ENCODE measurements at places on chromosomes 6 and 20. TPM values are rescaled to one million over a fixed set of nuclear protein-coding genes. Genes with fewer than 3 reads are reported as not detected.

GRCh38 chr6:120348926-120349325 lies 985.4 kb downstream of the TBC1D32 start:
- no peak for DNase-seq

GRCh38 chr6:155075930-155076695 lies 81.0 kb downstream of the TIAM2 start:
- no peak for DNase-seq

DNA sequence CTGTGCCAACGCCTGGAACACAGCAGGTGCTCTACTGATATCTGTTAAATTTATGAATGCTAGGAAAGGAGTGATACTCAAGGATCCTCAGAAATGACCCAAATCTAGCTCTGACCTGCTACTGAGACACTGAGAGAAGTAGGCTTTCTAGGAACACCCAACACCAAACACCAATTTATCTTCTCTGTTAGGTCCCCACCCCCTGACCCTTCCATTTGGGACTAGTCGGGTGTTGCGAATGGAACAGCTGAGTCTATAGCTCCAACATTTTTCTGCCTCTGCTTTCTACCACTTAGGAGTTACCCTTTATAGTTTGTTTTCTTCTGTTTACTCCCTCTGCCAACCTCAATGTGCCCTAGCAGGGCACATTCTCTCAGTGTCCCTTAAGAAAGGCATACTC lies 24.0 kb downstream of the CPNE1 start:
- DNase-seq: no peak

DNA sequence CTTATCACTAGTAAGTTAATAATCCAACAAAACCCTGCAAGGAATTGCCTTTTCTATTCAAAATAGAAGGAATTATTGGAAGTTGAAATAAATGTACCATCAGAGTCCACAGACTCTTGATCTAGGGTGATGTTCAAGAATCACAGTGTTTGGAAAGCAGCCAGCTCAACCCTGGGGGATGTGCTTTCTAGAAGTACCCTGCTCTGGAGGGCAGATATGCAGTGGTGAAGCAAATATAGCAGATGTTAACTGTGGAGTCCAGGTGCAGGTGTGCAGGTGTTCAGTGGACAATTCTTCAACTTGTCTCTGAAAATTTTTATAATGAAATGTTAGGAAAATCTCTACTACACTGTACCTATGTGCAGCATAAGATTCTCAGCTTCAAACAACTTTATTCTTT lies 9.1 kb upstream of the INSM1 start:
- no peak for DNase-seq

- no peak for DNase-seq
Measured at GRCh38 chr6:141415896-141416295, 716.8 kb upstream of the GJE1 start.

DNA sequence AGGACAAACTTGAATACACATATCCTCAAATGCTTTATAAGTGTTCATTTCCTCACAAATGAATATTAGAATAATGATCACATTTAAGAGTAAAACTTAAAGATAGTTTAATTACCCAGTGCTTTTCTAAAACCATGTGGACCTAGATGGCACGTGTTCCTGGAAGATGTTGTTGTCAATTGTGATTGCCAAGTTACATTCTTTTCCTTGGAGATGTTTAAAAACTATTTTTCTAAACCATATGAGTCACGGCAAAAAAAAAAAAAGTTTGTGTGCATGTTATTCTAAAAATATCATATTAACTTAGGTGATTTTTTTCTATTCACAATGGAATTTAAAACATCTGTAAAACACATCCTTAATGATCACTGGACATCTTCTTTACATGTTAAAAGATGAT lies 51.1 kb downstream of the RCAN2 start:
- no peak for DNase-seq

DNA sequence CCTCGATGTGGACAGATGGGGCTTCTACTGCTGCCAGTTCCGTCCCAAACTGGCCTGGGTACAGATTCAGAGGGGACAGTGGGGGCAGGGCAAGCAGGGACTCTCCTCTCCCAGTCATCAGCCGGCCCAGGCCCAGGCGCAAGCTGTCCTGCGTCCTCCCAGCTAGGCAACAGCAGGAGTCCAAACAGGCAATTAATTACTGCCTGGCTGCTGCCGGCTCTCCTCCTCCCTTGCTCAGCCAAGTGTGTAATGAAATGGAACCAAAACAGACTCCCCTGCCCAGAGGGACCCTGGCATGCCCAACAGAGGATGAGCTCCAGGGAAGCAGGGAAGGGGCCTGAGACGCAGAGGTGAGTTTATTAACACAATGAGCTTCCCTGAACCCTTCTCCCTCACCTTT lies 17.8 kb upstream of the SLC32A1 start:
- DNase-seq: no peak

DNA sequence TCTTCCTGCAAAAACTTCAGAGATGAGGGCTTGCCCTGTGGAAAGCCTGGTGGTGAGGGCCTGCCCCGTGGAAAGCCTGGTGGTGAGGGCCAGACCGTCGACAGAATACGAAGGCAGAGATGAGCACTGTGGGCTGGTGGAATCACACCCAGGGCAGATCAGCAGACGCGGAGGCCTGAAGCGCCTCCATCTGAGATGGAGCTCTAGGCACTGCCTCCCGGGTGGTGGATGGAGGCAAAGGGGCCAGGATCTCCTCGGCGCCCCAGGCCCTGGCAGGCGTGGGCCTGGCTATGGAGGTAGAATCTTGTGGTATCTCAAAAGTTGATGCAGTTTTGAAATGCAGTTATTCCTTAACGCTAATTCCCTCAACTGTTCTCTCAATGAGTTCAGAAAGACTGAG lies 104.8 kb downstream of the PSMB1 start:
- DNase-seq: no peak

DNA sequence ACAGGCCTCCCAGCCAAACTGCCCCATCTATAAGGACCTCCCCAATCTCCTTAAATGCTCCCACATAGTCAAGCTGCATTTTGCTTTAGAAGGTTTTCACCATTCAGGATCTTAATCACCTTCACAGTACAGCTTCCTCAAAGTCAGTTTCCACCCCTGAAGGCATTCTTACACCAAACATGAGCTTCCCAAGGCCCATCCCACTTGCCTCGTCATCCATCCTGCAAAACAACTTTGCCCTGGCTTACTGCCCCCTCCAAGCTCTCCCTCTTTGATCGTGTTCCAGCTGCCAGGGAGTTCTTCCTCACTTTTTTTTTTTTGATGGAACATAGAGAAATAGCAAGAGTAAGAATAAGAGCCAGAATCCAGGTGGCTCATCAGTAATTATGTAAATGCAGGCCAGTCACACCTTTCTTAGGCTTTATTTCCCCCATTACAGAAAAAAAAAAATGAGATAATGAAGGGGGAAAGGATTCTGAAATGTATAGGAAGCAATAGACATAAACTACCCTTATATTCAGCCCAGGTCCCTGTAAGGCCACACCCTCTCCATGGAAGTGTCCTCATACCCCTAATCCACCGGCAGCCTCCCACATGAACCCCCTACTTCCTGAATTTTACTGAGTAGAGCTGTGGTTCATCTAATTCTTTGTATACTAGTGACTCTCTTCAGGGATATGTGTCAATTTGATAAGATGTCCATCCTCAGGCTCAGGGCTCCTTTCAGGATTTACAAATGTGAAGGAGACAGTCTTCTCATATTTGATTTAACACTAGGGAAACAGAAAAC lies 12.7 kb downstream of the TRIM27 start:
- no peak for DNase-seq

DNA sequence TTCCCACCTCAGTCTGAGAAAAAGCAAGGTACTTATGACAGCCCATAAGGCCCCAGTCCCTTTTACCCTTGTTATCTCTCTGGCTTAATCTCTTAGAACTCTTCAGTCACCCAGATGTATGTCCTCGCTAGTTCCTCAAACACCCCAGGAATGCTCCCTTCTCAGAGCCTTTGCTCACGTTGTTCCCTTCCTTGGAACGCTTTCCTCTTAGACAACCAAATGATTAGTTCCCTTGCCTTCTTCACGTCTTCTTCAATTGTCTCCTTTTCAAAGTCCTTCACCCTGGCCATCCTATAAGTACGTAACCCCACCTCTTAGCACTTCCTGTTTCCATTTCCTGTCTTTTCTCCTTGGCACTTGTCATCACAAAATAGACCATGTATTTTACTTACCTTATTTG lies 1.1 kb upstream of the APOBEC2 start:
- no peak for DNase-seq

- no peak for DNase-seq
Measured at GRCh38 chr6:72820906-72821305, 199.0 kb downstream of the KCNQ5 start.

- no peak for DNase-seq
Measured at GRCh38 chr20:44264287-44264686, 17.2 kb downstream of the GDAP1L1 start.

DNA sequence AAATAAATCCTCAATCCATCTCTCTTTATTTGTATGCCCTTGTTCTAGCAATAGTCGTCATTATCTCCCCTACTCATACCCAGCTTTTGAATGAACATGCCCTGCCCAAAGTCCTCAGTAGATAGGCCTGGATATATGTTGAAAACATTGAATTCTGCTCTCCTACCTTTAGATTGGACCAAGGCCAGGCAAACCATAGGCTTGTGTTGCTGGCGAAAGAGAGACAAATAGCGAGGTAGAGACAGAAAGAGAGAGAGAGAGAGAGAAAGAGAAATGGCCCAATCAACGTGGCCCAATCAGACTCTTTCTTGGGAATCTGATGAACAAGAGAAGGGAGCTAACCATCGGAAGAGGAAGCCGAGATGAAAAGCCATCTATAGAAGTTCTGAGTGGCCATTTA lies 45.2 kb downstream of the NEDD9 start:
- DNase-seq: no peak

- no peak for DNase-seq
Measured at GRCh38 chr6:43717822-43718221, 30.2 kb upstream of the MRPS18A start.

CST2 gene
- not detected for total RNA-seq

PAK5 gene
- total RNA-seq: not detected

HAO1 gene
- not detected for total RNA-seq

SLC17A2 gene
- not detected for total RNA-seq

DDX43 gene
- total RNA-seq: 7.0 TPM
